Diencephalon (tissue), 1 donor: ENCODE measurements at places on chromosomes 2 and 18. TPM values are rescaled to one million over a fixed set of nuclear protein-coding genes. Genes with fewer than 3 reads are reported as not detected.

The CD8B2 gene
- 0.69 TPM for total RNA-seq

The AFF3 gene
- 26.3 TPM for total RNA-seq

The ABCG8 gene
- 1.2 TPM for total RNA-seq

The TAF4B gene
- 3.5 TPM for total RNA-seq

The SLC4A5 gene
- total RNA-seq = 3.2 TPM

The MAPK4 gene
- total RNA-seq = 33.2 TPM

The SERTAD2 gene
- total RNA-seq = 4.2 TPM
